ENCODE measurements at places on chromosomes 7 and 10.

- no peak for DNase-seq
Measured at GRCh38 chr10:35413985-35414861, 77.9 kb downstream of the CCNY start.

- DNase-seq = no peak
Measured at GRCh38 chr7:26655781-26656180, 208.6 kb downstream of the SKAP2 start.

DNA sequence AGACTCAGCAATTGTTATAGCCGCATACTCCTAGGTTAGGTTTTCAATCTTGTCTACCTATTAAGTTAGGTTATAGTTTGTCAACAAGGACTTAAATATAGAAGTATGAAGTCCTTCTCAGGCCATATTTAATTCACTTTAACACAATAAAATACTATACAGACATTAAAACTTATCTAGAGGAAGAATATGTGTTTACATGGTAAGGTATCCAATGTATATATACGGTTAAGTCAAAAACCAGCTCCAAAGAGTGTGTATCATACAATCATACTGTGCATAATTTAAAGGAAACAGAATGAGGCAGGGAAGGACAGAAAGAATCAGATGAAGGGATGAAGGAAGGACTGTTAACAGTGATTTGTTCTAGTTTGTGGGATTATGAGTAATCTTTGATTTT, 79.5 kb upstream of the LANCL2 start:
- no peak for DNase-seq

DNA sequence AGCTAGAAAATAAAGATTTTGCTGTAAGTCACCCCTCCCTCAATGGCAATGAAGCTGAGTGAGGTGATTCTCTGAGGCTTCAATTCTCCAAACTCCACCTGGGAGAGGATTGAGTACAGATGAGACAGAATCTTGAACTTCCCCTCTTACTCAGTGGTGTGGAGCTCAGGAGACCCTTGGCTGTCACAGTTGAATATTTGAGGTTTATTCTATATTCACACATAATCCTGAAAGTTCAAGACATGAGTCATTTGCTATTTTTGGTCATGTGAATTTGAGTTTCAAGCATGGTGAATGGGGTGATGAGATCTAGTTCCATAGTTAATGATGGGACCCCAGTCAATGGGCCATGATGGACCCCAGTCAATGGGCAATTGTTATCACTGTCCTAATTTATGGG, 13.9 kb upstream of the TECTB start:
- no peak for DNase-seq

DNA sequence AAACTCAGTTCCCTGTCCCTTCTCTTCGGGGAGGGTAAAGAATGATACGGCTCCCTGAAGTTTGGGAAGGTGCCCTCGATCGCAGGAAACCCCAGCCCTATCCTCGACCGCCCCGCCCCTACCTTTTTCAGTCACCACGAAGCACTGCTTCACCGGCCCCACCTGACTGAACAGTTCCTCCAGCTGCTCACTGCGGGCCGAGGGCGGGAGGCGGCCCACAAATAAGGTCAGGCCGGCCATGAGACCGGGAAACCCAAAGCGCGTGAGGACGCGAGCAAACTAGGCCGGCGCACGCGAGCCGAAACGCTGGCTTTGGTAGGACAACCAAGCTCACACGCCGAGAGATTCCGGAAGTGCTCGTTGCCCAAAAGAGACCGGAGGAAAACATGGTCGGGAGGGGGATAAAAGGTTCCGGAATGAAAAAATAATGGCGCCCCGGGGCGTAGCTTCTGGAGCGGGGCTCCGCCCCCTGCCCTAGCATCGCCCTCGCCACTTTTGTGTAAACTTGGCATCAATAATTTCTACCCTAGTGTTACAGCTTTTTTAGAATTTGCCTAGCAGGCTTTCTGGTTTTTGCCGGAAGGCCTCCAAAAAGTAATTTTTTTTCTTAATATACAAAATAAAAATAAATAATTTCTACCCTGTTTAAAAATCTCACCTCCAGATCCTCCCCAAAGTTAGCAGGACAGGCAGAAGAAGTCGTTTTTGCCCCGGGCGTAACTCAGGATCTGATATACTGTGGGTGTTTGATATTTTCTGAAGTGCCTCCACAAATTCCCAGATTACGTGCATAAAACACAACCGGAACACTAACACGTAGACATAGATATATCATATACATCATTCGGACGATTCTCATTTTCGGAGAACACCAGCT, at the start of gene RBM28:
Gene RBM28, minus strand, starts transcription at position 355 of the 877 bp plus-strand sequence. Its CDS starts 115 bp downstream, at position 240.
- DNase-seq = peak; percentile 73

- no peak for DNase-seq
Measured at GRCh38 chr10:78286186-78286585, 252.5 kb downstream of the RPS24 start.

- no peak for DNase-seq
Measured at GRCh38 chr7:26487780-26488515, 196.3 kb downstream of the SNX10 start.

GRCh38 chr10:13788711-13789447, 202.1 kb downstream of the PRPF18 start:
- DNase-seq = no peak

All from GM04503 (cell line).